Lung microvascular endothelial cell (primary cell): ENCODE measurements at places on chromosomes 4 and X.

GRCh38 chr4:119049342-119049741 lies 86.3 kb upstream of the MYOZ2 start:
- DNase-seq = no peak

DNA sequence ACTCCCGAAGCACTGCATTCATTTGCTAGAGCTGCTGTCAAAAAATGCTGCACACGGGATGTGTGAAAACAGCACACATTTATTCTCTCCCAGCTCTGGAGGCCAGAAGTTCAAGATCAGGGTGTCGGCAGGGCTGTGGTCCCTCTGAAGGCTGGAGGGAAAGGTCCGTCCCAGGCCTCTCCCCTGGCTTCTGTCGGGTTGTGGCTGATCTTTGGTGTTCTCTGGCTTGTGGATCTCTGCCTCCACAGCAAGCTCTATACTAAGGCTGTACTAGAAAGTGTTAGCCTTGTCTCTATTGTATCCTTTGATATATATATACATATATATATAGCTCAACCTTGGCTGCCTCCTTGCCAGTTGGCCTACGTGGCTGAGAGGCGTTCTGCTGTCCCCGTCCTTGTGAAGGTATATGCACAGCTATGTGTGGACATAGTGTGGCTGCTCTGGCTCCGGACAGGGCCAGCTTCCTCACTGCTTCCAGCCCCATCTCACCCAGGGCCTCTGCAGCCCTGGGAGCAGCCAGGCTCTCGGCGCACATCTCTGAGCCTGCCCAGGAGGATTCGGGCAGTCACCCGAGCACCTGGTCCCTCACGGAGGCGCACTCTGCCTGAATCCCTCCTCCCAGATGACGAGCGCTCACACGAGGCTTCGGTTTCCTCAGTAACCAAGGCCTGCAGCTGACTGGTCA lies 15.0 kb upstream of the DUSP9 start:
- no peak for DNase-seq

GRCh38 chr4:176274441-176274840 lies 5.4 kb upstream of the ASB5 start:
- no peak for DNase-seq

- DNase-seq = no peak
Observed at GRCh38 chrX:63740382-63740781, 44.6 kb downstream of the ARHGEF9 start.

- peak; percentile 34 for DNase-seq
Observed at GRCh38 chr4:15925830-15926229, 12.7 kb downstream of the FGFBP1 start.

- no peak for DNase-seq
Observed at GRCh38 chr4:68383115-68383514, 33.2 kb upstream of the YTHDC1 start.

DNA sequence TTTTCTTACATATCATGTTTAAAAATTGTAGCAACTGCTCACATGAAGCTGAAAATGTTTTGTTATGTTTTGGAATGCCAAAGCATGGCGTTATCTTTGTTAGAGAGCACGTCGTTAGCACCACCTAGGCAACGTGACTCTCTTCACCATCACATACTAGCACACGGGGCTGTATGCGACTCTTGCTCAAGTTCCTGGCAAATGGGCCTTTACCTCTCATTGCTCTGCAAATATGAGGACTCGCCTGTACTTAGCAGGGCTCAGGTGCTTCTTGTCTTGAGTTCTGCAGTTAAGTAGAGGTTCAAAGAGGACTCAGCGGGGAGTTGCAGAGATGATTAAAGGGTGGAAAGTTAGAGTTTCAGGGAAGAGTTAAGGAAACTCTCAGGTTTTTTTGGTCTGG lies 59.4 kb downstream of the CLCN4 start:
- no peak for DNase-seq

GRCh38 chrX:30659421-30659820 lies 6.2 kb downstream of the GK start:
- DNase-seq = peak; percentile 44

DNA sequence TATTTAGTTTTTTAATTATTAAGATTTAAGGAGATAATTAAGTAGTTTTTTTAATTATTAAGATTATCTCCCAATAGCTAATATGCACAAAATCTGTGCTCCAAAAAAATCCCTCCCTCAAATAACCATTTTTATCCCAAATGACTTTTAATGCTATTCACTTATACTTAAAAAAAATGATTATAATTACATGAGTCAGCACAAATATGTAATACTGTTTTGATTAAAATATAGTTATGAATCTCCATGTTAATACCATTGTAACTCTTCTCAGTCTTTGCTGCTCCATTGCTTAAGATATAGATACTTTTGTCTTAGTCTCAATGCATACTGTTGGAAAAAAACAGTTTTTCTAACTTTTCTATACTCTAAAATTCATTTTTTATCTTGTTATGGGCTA lies 1121.1 kb upstream of the ADGRL3 start:
- no peak for DNase-seq

DNA sequence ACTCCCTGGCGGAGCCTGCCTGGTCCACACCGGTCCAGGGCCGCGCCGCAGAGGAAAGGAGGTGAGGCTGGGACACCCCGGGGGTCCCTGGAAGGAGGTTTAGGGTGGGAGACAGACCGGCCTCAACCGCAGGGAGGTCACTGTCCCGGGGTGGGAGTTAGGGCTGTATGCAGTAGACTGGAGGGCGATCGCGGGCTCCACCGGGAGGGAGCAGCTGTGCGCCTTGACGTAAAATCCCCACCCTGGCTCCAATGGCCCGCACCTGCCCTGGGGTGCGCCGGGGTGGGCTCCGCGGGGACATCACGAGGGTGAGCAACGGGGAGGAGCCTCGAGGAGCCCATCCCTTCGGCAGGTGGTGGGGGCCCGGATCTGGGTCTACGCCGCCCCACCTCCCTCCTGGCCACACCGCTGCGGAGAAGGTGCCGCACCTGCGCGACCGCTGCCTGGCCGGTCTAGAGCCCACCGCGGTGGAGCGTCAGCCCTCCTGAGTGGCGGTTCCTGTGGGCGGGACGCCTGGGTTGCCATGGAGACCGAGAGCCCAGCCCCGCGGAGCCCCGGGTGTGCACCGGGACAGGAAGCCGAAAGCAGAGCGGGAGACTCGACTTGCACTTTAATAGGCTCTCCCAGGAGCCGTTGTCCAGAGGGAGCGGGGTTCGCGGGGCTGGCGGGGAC lies 105.1 kb downstream of the ADRA2C start:
- no peak for DNase-seq

DNA sequence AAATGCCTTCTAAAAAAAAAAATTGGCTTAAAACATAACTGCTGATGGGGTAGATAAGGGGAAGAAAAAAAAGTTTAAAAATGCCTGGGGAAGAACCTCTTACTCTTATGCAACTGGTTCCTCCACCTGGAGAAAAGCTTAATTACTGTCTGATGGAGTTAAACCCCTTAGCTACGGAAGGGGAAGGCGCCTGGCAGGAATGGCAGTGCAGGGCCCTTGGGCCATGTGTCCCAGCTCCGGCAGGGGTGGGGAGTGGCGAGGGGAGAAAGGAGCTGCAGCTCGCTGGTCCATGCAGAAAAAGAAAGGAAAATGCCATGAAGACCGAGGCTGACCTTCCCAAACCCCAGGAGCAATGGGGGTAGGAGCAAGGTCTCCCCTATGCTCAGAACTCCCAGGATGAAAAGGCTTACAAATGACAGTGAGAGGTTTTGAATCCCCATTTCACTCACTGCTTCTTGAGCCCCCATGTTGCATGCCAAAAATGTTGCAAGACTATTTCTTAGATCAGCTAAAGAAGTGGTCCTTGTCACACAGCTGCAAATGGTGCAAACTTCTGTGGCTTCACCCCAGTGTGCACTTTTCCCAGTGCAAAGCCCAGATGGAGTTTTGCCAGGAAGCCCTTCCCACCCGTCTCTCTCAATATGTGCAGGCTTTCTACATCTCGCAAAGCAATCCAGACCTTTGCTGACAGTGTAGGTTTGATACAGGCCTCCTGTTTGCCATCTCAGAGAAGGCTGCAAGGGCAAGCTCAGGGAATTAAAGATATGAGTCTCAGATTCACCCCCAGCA lies 204.8 kb upstream of the CT83 start:
- no peak for DNase-seq

DNA sequence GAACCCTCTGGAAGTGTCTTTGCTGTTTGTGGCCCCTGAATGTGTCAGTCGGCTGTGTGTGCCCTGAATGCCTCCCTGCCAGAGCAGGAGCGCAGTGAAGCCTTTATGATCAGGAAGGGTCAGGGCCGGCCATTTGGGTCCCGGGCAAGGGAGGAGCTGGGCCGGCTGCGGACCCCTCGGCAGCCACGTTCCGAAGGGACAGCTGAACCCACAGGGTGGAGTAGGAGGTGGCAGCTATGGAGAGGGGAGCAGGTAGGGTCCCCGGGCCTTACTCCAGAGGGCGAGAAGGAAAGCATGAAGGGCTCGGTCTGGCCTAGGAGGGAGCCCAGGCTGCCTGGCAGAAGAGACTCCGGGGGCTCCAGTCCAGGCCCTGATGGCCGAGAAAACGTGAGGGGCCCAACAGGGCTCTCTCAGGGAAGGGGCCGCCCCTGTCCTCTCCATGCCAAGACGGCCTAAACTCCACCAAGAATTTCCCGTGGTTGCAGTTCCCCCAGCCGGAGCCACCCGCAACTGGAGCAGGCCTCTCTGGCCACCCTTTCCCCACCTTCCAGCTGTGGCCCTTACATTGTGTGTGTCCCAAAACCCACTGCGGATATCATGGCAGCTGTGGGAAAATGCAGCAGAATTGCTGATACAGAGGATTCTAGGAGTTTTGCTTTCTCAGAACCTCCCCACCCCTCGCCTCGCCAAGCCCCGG lies 182.2 kb upstream of the STK26 start:
- no peak for DNase-seq

- peak; percentile 1 for DNase-seq
Observed at GRCh38 chrX:110346681-110347080, 12.0 kb upstream of the RTL9 start.

DNA sequence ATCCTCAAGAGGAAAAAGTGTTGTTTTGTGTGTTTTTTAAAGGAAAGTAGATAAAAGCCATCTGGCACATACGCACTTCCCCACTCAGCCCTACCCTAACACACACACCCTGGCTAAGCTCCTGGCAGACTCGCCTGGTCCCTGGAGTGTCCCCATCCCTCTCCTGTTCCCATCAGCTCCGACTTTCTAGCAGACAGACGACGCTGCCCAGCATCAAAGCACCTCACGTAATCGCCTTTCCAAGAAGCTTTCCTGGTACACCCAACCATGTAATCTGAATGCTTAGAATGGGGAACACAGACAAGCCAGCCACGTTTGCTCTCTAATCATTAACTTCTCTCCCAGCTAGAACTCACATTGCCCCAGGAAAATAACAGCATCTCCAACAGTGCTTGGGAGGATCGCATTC lies 116.2 kb downstream of the AFAP1 start:
- peak; percentile 45 for DNase-seq

DNA sequence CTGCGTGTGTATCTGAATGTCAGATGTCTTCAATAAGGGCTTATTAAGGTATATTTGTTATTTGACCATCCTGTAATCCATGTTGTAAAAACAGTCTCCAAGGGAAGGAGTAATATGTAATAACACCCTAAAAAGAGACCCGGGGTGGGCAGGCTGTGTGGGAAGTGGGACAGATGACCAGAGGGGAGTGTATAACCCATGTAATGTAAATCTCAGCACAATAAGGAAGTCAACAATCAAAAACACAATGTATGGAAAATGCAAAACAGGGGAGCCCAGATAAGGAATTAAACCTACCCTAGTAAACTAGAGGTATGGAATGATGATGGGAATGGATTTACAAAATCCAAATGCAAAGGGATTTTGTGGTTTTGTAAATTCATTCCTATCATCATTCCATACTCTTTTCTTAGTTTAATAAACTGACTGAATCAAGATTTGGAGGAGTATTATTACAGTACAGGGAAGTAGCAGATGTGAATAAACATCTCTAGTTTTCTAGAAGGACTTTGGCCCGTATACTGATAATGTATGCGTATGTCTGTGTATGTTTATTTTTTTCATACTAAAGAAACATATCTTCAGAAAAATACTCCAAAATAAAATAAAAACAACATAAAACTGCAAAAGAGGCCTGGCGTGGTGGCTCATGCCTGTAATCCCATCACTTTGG lies 15.7 kb upstream of the ENPEP start:
- no peak for DNase-seq

- no peak for DNase-seq
Observed at GRCh38 chr4:132427125-132427524, 722.0 kb upstream of the PCDH10 start.

GRCh38 chrX:74318672-74319071 lies 14.7 kb downstream of the ZCCHC13 start:
- no peak for DNase-seq

- DNase-seq = no peak
Observed at GRCh38 chr4:95248720-95249425, 299.9 kb downstream of the UNC5C start.

- DNase-seq = peak; percentile 3
Observed at GRCh38 chr4:162163892-162164759, at the start of gene FSTL5. Gene FSTL5 (minus strand): TSS chr4:162164000. CDS start chr4:162111396, 52,604 bp downstream.

- DNase-seq = peak; percentile 97
Observed at GRCh38 chr4:68349649-68350360, at the start of gene YTHDC1. Gene YTHDC1 (minus strand): TSS chr4:68350090. CDS start chr4:68349753, 337 bp downstream.

GRCh38 chr4:83209419-83209818 lies 75.2 kb downstream of the COQ2 start:
- DNase-seq = no peak

GRCh38 chr4:7134737-7135388 lies 57.5 kb upstream of the SORCS2 start:
- no peak for DNase-seq

DNA sequence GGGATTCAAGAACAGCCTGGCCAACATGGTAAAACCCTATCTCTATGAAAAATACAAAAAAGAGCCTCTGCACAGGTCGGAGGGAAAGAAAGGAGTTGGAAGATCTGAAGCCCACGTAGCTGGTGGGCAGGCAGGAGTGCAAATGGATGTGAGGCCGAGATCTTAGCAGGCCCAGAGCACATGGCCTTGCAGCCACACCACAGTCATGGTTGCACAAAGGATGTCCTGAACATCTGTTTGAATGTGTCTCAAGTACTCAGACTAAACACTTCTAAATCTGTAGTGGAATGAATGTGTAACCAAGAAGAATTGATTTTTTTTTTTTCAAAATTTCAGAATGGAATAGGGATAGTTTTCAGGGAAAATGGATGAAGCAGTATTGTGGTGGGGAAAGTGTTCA lies 10.8 kb downstream of the CA5B start:
- no peak for DNase-seq

- DNase-seq = no peak
Observed at GRCh38 chr4:181645489-181645888, 597.7 kb upstream of the TENM3 start.

GRCh38 chr4:3744901-3745300 lies 21.3 kb upstream of the ADRA2C start:
- no peak for DNase-seq

DNA sequence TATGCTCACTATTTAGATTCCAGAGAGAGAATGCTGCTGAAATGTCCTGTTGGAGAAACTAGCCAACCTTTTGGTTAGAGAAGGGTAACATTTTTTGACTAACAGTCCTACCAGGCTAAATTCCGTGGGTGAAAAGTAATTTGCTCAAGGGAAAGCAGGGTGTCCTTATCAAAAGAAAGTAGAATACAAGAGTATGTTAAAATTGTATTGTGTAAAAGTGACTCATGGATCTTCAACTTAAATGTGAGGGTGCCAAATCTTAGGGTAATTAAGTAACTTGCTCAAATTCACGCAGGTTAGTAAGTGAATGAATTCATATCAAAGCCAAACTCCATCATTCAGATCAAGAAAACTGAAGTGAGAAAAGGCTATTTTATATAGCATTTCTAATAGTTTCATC lies 81.7 kb downstream of the PCDH7 start:
- DNase-seq = no peak

GRCh38 chrX:13487731-13488505 lies 81.5 kb upstream of the EGFL6 start:
- DNase-seq = peak; percentile 84
